ENCODE measurements at places on chromosomes 16 and 17.

GRCh38 chr16:855471-855870 lies 54.9 kb upstream of the GNG13 start:
- DNase-seq = no peak

GRCh38 chr17:35265566-35266141 lies 22.8 kb downstream of the SLFN5 start:
- no peak for DNase-seq

DNA sequence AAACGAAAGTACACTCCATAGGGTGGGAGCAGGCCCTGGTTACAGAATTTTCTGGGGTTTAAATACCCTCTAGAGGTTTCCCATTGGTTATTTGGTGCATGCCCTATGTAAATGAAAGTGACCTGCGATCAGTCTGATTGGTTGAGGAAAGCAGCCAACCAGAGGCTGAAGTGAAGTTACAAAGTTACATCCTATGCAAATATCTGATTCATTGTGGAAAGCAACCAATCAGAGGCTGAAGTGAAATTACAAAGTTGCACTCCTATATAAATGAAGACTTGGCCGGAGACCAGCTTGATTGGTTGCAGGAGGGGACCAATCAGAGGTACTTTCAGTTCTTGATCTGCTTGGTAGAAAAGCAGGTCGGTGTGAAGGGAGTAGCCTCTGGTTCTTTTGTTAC lies 24.4 kb downstream of the NAA60 start:
- DNase-seq = no peak

GRCh38 chr17:4742629-4743028 lies 2.9 kb upstream of the CXCL16 start:
- DNase-seq = no peak

GRCh38 chr16:47162670-47163420 lies 19.1 kb upstream of the NETO2 start:
- DNase-seq = no peak

DNA sequence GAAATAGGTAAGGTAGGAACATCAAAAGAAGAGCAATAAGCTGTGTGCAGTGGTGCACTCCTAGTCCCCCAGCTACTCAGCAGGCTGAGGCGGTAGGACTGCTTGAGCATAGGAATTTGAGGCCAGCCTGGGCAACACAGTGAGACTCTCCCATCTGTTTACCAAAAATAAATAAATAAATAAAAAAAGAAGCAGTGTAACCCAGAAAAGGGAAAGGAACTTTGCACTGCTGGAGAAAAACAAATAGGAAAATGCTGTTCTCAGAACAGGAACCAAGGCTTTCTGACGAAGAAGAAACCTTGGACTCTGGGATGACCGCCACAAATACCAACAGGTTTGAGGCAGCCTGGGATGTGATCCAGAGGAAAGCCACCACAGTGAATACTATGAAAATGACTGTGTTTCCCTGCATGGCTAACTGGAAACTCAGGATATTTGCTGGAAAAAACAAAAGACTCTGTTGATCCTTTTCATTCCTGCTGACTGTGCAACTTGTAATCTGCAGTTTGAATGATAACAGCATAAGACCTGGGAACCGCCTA lies 41.2 kb downstream of the TTC19 start:
- DNase-seq = no peak

DNA sequence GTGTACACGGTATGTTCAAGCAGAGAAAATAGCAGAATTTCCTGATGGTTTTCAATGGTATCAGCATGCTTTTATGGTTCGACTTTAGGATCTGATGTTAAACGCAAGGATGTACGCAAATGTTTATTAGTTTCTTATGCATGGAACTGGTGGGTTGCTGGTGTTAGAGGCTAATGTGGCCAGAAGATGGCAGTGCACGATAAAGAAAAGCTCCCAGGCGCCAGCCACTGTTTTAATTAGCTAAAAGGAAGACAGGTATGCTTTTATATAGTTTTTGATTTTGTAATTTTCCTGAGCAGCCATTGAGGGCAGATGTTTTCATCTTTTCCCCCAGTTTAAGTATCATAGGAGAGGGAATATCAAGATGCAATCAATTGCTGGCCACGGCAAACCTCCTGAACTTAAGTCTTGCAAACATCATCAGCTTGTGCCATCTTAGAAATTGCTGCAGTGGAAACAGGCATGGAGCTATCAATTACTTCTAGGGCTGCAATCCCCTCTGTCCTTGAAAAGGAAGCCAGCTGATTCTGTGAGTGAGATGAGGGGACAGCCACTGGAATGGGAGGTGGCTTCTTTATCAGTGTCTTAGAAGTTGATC lies 648.5 kb upstream of the RBFOX1 start:
- no peak for DNase-seq

DNA sequence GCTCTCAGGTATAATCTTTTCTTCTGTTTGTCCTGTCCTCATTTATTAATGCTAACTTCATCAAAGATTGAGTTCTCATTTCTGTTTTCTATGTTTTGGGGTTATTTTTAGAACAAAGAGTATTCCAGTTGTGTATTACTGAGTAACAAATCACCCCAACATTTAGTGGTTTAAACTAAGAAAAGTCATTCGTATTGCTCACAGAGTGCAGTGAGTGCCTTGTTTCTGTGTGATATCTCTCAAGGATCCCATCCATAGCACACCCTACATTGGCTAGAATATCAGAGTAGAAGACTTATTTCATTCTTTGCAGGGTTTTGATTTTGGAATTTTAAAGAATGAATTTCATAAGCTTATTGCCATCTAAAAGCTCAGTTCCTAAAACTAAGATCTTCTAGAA lies 72.1 kb downstream of the VMP1 start:
- no peak for DNase-seq

GRCh38 chr16:88886420-88886844 lies 20.0 kb upstream of the PABPN1L start:
- no peak for DNase-seq

DNA sequence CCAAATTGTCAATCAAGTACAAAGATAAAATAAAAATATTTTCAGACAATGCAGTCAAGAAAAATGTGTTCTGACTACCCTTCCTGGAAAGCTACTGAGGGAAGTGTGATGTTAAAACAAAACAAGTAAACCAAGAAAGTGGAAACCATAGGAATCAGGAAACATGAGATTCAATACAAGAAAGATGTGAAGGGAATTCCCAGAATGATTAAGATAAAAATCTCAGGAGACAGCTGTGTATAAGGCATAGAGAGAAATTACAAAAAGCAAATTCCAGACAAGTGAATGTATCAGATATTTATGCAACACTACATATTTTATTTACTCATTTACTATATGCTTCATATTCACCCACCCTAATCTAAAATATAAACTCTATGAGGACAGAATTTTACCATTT lies 32.2 kb downstream of the TRIM37 start:
- DNase-seq = no peak

GRCh38 chr16:4016658-4017057 lies 99.6 kb downstream of the ADCY9 start:
- DNase-seq = no peak

- no peak for DNase-seq
Observed at GRCh38 chr16:4684763-4685162, 8.6 kb upstream of the NUDT16L1 start.

- no peak for DNase-seq
Observed at GRCh38 chr16:87145181-87146176, 171.7 kb downstream of the C16orf95 start.

DNA sequence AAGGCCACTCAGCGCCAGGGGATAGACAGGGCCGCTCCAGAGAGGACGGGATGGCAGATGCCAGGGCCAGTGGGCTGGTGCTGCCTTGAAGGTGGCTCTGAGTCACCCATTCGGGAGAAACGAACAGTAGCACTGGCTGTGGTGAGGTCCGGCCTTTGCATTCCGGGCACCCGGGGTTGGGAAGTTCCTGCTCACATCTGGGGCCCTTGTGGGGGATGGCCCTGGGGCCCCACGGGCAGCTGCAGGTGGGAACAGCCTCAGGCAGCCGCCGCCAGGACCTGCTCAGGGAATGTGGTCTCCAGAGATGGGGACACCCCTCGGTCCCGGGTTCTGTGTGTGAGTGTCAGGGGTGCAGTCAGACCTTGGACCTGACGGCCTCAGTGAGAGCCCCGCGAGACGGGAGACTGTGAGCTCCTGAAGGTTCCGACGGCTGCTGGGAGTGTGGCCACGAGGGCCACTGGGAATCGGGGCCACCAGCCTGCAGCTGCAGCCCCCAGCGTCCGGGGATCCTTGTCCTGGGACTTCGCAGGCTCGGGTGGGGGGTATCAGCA lies 1.4 kb downstream of the CBFA2T3 start:
- no peak for DNase-seq

- no peak for DNase-seq
Observed at GRCh38 chr16:76634847-76635697, 357.9 kb downstream of the CNTNAP4 start.

DNA sequence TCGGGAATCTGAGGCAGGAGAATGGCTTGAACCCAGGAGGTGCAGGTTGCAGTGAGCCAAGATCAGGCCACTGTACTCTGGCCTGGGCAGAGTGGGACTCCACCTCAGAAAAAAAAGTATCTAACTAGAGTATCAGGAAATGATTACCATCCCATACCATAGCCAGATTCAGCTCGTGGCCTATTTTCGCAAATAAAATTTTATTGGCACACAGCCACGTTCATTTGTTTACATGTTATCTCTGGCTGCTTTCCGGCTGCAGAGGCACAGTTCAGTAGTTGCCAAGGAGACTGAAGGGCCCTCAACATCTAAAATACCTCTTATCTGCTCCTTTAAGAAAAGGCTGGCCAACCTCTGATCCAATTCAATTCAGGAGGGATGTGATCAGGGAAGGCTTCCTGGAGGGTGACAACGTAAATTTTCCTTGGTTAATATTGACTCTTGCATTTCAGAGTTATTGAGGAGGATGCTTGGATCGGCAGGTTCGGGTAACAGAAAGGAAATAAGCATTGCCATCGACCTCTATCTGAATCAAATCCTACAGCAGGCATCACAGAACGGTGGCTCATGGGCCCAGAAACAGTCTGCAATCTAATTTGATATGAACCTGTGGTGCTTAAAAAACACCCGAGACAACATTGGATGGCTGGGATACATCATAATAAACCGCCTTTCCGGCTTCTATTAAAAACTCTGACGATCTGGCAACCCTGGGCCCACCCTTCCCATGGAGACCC lies 73.8 kb downstream of the XYLT1 start:
- peak; percentile 56 for DNase-seq

GRCh38 chr16:9116141-9116540 lies 24.7 kb downstream of the HAPSTR1 start:
- DNase-seq = no peak

DNA sequence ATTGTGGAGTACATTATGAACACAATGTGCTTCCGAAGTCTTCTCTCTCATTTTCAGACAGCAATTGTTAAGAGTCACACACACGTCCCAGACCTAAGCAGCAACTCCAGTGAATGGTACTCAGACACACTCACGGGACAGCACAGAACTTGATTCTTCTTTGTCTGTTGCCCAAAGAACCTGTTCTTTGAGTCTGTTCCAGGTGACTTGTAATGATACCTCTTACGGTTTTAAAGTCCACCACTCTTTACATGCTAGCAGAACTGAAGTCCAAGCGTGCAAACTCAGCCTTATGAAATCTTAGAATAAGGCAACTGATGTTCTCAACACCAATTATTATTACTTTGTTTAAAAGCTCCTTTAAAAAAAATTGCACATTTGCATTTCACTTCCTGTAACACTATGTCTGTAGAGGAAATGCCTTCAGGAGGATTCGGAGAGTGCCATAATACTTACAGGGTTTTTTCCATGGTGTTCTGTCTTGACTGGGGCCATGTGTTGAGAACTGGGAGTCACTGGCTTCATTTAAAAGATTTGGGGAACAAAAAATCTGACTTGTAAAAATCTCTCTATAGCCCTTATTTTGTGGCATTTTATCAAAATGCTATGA lies 48.1 kb downstream of the MARF1 start:
- DNase-seq = no peak

GRCh38 chr16:69204172-69204571 lies 17.2 kb downstream of the SNTB2 start:
- DNase-seq = no peak

DNA sequence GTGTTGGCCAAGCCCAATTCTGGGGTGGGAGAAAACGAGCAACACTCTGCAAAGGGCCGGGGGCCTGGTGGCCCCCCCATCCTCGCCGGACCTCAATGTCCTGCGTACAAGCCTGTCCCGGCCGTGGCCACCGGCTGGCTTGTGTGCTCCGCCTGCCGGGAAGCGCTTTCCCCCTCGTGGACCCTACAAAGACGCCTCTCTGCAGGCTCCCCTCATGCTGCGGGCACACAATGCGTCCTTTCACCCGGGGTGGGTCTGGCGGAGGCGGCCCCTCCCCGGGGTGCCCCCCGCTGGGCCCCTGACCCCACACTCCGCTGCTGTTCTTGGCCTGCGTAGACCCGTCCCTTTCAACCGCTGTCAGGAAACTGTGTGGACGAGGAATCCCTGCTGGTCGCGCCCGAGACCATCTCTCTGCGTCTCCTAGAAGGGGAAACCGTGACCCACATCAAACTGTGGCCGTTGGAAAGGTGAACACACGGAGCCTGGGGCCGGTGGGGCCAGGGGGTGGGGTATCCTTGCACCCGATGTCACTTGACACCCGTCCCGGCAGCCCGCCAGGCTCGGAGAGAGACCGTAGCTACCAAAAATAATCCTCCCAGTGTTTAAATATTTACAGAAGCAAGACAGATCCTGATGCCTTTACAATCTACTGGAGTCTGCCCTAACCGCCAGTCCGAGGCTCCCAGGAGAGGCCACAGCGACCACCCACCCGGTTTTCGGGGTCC lies 43.6 kb downstream of the TBC1D16 start:
- DNase-seq = no peak

GRCh38 chr16:67429053-67429798 lies 1.7 kb upstream of the HSD11B2 start:
- DNase-seq = no peak

GRCh38 chr17:42577532-42578281 lies at the start of gene PSMC3IP:
PSMC3IP (minus strand) TSS chr17:42577729; CDS start chr17:42577686, 43 bp downstream.
- peak; percentile 89 for DNase-seq

DNA sequence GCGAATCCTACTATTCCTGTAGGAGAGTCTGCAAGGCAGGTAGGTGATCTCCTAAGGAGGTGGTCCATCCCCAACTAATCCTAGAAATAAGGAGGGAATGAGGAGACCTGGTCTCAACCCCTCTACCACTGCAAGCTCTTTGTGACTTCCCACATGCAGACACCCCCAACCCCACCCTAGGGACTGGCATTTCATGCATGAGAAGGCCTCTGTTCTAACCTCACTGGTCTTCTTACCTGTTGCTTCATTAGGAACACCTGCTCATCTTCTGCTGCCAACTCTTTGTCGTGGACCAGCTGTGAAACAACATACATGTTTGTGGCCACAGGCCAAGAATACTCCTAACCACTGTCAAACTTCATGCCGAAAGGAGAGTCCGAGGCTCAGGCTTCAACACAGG lies 22.6 kb downstream of the DYNC1LI2 start:
- no peak for DNase-seq

- peak; percentile 63 for DNase-seq
Observed at GRCh38 chr16:84952335-84953189, 58.8 kb downstream of the ZDHHC7 start.
